ENCODE measurements at places on chromosomes 12 and 14.

DNA sequence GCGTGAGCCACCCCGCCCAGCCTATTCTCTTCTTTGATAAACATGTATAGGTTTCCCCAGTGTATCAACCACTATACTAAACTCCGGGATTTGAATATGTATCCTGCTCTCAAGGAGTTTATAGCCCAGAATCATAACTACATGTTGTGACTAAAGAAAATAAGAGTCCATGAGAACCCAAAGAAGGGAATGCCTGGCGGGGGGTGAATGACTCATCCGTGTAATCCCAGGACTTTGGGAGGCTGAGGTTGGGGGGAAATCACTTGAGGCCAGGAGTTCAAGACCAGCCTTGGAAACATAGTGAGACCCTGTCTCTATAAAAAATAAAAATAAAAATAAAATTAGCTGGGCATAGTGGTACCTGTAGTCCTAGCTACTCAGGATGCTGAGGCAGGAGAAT is 57.2 kb downstream of the SIX6 start:
- DNase-seq: no peak

DNA sequence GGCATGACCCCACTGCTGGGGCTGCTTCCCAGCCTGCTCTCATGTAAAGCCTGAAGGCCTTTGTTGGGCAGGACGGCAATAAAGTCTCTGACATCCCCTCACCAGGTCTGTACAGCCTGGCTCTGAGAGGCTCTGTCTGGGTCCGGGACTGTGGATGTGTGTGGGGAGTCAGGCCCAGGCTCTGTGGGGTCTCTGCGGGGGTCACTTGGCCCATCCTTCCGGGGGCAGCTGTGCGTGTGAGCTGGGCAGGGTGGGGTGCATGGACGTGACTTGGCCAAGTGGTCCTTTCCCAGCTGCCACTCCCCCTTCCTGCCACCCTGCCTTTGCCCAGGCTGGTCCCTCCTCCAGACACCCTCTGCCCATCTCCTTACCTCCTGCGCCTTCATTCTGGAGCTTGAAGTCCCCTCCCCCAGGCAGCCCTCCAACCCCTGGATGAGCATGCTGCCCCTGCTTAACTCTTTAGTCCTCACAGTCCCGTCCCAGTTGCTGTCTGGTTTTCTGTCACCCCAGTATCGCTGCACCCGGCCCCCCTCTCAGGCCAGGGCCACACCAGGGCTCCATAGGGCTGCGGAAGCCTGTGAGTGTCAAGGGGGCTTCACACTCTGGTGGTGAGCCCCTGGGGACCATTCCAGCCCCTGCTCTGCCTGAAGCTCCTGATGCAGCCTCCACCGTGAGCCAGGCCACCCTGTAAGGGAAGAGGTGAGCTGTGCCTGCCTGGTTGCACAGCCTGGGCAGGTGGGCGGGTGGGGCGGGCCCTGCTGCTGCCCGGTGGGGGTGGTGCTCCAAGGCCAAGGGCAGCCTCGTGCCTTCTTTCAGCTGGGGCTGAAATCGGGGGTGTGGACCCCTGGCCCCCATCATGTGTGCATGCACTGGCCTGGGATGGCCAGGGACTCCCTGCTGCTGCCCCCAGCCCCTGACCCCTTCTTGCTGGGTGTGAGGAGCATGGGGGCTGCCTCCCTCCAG is 25.5 kb upstream of the KIF26A start:
- DNase-seq: no peak

- no peak for DNase-seq
These were observed 452.7 kb upstream of the TMPO start for GRCh38 chr12:98062464-98063245.

GRCh38 chr12:777550-778047 is 25.2 kb downstream of the WNK1 start:
- no peak for DNase-seq

- no peak for DNase-seq
These were observed 21.3 kb downstream of the TMTC3 start for GRCh38 chr12:88163371-88163770.

DNA sequence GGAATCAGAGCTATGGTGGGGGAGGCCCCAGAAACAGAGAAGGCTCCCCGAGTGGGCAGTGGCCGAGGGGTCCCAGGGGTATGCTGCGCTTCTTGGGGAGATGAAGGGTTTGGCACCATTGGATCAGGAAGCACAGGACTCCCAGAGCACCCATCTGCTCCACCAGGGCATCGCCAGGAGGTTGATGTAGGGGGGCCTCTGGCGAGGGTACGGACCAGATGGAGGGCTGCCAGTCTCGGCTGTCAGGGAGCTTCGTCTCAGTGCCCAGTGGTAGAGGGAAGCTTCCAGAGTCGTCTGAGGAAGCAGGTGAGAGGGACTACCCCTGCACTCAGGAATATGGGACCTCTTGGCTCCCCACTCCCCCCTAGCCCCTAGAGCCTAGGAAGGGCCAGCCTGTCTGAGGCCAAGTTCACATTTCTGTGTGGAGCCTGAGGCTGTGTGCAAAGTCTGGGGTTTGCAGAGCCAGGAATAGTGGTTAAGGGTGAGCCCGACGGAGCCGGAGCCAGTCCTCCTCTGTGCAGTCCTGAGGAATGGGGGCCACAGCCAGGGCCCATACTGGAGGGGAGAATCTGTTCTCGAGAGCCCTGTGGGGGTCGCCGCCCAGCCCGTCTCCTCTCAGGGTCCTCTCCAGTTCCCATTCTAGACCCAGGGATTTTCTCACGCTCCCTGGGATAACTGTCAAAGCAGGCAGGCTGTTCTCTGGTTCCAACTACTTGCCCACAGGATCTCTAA is 10.2 kb downstream of the SLC48A1 start:
- no peak for DNase-seq

DNA sequence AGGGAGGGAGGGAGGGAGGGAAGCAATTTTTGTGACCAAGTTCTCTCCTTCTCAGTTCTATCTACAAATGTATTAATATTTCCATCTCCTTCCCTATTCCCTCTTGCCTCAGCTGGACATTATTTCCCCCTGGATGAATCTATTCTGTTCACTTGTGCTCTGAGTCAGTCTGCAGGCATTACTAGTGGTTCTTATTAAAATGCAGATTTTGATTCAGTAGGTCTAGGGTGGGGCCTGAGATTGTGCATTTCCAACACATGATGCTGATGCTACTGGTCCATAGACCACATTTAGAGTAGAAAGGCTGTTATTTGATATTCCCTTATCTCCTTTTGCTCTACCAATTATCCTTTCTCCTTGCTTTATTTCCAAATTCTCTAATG is 40.1 kb upstream of the YAF2 start:
- no peak for DNase-seq

DNA sequence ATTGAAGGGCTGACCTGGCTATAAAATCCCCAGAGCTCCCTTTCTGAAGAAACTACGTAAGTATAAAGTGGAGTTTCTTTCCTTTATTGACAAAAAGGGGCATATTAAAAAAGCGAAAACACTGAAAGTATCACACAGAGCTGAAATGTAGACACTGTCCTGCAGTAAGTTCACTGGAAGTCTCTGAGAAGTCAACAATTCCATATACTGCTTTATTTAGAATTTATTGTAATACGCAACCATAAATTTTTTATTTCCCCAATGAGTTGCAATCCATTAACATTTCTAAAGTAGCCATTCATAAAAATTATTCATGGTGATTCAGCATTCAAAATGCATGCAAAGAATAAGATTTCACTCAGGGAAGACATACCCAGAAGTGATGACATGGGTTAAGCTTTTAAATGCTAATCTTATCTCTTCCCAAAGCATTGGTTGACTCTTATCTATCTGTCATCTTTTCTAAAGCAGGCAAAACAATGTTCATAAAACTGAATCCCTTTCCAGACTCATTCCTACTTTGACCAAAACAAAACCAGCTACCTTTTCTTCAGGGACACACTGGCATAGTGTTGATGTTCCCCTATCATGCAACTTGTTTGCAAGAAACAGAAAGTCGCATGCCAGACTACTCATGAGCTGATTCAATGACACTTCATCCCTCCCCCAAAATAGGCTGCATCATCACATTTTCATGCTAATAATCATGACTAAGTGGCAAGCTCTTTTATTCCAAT is 17.3 kb downstream of the KITLG start:
- DNase-seq: no peak

Measured in HFF-Myc (cell line).